ENCODE measurements at places on chromosomes 11 and 22.

DNA sequence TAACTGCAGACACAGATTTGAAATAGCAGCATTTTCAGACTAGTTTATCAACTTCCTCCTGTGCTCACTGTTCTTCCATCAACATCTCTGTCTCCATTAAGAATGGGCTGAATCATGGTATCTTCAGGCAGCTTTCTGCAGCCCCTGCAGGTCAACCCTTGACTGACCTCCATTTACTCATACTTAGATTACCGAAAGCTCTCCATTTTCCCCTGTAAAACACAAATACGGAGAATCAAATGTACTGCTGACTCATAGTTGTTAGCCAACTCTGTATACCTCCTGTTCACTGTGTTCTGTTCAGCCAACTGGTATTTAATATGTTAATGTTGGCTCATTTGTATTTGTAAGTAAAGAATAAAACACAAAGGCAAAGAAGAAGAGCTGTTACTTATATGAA lies 364.0 kb downstream of the CASP12 start:
- peak; percentile 7 for DNase-seq

GRCh38 chr11:104679258-104679657 lies 219.0 kb downstream of the CASP12 start:
- no peak for DNase-seq

GRCh38 chr22:16804882-16805281 lies 20.3 kb downstream of the XKR3 start:
- no peak for DNase-seq

GRCh38 chr11:111177037-111177871 lies 68.3 kb upstream of the POU2AF2 start:
- no peak for DNase-seq

DNA sequence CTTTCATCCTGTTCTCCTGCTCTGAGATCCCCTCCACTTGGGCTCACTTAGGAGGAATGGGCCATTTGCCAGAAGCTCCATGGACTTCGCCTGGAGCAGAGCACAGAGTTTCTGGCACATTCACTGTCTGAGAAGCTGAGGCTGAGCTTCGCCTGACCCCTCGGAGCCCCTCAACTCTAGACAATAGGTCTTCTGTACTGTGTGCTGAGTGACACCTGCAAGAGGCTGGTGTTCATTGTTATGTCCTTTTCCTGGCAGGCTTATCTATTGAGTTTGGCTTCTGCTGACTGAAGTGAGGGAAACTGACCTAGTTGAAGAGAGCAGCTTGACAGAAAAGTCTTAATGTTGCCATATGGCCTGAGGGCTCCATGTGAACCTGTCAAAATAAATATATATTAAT lies 124.3 kb downstream of the EHF start:
- no peak for DNase-seq

GRCh38 chr11:57798905-57799559 lies 37.4 kb downstream of the CTNND1 start:
- DNase-seq: no peak

DNA sequence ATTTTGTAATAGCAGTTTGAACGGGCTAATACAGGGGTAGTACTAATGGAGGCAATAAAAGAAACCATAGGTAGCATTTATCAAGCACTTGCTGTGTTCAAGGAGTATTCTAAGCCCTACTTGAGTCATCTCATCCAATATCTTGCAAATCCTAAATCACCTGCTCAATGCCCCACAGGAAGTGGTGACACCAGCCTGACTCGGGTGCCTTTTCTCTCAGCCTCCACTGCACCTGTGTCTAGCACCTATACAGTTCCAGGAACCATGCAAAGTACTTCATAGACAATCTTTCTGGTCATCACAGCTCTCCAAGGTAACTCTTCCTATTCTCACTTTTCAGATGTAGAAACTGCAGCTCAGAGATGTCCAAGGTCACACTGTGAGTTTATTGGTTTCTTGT lies 98.0 kb downstream of the PRR5L start:
- peak; percentile 49 for DNase-seq

DNA sequence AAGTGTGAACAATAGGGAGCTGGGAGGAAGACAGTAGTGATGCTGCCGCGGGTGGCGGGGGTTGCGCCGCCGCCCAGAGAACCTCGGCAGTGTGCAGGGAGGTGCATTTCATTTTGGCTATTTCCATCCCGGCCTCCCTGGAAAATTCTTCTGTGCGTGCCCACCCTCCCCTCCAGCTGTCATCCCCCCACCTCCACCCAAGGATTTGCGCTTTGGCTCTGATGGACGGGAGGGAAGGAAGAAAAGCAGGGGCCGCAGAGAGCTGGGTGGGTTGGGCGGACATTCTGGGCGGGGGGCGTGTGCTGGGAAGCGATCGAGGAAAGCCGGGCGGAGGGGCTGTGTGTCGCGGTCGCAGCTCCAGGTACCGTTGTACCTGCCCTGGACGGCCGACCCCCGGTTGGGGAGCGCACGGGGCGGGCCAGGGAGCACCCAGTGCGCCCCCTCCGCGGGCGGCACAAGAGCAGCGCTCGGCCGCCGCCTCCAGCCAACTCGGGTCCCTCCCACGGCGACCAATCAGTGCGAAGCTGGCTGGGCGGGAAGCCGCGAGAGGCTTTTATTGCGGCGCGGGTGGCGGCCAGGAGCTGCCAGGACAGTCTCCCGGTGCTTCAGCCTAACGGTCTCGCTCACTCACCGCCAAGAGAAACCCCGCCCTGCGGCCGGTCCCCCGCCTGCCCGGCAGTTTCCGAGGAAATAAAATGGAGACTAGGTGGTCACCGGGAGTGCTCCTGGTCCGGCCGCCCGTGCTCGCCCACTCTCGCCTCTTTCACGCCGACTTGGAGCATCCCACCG lies 1.6 kb downstream of the NCAM1 start:
- no peak for DNase-seq

GRCh38 chr11:43737201-43737590 lies 56.7 kb downstream of the HSD17B12 start:
- DNase-seq: no peak

DNA sequence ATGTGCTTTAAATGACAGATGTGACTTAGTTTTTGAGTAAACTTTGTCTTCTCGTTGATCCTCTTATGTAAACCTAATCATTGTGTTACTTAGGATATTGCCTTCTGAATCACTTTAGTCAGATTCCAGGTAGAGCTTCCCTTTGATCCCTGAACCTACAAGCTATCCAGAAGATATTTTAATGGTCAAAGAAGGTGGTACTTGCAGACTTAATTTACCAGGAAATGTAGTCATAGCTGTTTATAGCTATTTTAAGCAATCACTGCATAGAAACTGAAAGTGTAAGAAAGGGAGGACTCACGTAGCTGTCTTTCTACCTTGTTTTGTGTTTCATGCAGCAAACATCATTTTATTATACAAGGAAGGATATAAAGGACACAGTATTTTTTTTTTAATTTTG lies 189.5 kb downstream of the DDX10 start:
- peak; percentile 30 for DNase-seq

DNA sequence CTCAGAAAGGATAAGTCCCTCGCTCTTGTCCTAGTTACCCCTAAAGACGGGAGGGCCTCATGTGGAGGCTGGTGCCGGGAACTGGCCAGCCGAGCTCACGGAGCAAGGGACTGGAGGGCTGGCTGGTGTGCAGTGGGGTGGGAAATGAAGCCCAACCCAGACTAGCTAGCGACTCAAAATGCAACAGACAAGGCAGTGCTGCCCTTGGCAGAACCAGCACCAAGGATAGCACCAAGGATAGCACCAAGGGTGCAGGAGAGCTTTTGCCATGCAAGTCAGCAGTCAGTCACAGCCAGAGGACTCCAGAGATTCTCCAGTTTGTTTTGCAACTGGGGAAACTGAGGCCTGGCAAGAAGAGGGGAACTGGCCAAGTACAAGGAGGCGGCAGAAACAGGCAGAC lies 6.5 kb upstream of the BATF2 start:
- no peak for DNase-seq

DNA sequence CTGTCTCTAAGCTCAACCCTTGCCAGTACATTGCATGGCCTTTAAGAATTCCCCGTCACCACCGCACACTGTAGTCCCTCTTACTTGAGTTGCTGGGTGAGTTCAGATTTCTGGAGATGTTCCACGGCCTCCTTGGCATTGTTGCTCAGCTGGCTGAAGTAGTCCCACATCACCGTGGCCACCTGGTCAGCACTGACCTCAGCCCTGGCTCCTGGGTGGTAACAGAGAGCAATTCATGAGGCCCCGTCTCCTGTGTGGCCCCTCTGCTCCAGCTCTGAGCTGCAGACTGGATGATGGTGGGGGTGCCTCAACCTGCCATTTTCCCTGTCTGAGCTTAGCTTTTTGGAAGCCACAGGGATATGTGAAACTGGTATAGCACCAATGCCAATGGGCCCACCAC lies 529 bp downstream of the APOA4 start:
- no peak for DNase-seq

DNA sequence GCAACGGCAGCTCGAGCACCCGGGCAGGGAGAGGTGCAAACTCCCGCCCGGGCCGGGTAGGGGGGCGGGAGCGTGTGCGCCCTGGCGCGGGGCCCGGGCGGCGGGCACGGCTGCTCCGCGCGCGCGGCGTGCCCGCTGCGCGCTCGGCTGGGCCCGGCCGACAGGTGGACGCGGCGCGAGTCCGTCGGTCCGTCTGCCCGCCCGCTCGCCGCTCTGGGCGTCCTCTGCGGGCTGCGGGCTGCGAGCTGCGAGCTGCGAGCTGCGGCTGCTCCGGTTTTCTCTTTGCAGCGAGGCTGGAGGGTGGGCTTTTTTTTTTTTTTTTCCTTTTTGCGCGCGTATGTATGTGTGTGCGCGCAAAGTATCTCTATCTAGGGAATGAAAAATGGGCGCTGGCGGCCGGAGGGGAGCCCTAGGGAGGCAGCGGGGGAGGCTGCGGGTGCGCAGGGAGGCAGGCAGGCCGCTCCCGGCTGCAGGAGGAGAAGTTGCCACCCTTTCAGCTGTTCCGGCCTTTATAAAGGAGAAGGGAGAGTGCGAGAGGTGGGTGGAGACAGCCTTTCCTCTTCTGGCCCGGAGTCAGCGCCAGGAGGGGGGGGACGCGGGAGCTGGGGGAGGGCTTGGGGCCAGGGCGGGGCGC lies at the start of gene PDGFB:
PDGFB (minus strand) TSS at position 487 of the 634 bp plus-strand sequence. CDS start 1,019 bp downstream, outside the sequence.
- no peak for DNase-seq

GRCh38 chr11:129711760-129712159 lies 103.9 kb upstream of the TMEM45B start:
- no peak for DNase-seq

DNA sequence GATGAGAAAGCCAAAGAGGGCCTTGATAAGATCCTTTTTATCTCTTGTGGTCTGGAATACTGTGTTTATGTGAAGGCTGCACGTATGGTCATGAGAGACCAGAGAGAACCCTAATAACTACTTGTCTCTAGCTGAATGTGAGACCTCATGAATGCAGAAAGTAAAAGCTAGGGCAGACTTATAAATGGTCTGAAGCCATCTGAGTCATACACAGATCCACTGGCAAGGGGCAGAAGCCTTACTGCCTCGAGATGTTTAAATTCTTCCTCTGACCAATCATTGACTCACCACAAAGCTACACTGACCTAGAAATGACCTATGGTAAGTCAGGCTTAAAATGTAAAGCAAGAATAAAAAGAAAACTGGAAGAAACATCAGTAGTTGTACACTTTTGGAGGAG lies 22.7 kb upstream of the OR4B1 start:
- DNase-seq: no peak

DNA sequence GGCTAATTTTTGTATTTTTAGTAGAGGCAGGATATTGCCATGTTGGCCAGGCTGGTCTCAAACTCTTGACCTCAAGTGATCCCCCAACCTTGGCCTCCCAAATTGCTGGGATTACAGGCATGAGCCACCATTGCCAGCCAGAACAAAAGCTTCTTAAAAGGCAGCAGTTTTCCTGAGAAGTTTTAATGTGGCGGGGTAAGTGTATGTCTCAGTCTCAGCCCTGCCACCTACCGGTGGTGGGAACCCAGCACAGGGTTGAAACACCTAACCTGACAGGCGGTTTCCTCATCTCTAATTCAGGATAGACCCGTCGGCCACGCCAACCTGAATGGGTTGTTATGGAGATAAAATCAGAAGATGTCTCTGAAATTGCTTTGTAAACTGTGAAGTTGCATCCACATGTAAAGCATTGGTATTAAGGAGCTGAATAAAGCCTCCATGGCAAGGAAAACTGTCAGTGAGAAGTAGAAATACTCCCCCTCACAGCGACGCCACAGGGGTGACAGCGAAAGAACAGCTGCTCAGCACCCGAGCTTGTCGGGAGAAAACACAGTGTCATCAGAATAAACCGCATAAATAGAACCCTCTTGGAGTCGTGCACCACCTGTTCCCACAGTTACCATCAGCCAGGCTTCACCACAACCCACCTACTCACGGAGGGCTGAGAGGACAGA lies 165.9 kb upstream of the NCAM1 start:
- peak; percentile 41 for DNase-seq

DNA sequence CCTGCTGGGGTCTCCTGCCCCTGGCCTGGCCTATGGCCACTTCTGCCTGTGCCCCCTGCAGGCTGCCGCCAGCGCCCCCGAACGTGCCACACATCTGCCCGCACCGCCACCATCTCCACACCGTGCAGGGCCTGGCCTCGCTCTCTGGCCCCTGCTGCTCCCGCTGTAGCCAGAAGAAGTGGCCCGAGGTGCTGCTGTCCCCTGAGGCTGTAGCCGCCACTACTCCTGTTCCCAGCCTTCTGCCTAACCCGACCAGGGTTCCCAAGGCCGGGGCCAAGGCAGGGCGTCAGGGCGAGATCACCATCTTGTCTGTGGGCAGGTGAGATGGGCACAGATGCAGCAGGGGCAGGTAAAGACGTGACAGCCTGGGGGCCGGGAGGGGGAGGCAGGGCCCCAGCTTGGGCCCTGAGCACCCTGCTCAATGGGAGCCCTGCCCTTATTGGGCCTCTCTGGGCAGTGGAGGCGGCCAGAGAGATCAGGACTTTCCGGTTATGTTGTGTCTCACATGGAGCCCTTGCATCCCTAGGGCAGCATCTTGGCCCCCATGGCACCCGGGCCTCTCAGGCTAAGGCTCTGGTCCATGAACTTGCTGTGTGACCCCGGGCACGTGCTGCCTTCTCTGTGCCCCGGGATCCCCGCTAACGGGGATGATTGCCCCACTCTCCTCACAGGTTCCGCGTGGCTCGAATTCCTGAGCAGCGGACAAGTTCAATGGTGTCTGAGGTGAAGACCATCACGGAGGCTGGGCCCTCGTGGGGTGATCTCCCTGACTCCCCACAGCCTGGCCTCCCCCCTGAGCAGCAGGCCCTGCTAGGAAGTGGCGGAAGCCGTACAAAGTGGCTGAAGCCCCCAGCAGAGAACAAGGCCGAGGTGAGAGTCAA lies 18.5 kb downstream of the RELT start:
- no peak for DNase-seq

- DNase-seq: no peak
These were observed 3.1 kb upstream of the MMP8 start for GRCh38 chr11:102727890-102728289.

DNA sequence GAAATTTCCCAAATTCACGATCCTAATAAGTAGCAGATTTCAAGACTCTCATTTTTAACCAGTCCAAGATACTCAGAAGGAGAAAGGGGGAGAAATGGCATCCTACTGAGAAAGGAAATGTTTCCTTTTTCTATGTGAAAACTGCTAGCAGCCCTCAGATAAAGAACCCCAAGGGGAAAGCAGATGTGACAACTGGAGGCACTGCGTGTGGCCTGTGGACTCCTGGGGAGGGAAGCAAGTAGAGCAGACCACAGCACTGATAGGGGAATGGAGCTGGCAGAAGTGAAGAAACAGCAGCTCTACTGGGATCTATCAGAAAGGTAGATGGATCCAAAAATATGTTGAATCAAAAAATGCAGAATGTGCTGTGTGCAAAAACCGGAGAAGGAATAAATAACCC lies 239.7 kb upstream of the API5 start:
- no peak for DNase-seq

GRCh38 chr11:19442554-19442910 lies 201.8 kb upstream of the E2F8 start:
- DNase-seq: no peak
